H1 (cell line): ENCODE measurements at places on chromosomes 5 and 9.

DNA sequence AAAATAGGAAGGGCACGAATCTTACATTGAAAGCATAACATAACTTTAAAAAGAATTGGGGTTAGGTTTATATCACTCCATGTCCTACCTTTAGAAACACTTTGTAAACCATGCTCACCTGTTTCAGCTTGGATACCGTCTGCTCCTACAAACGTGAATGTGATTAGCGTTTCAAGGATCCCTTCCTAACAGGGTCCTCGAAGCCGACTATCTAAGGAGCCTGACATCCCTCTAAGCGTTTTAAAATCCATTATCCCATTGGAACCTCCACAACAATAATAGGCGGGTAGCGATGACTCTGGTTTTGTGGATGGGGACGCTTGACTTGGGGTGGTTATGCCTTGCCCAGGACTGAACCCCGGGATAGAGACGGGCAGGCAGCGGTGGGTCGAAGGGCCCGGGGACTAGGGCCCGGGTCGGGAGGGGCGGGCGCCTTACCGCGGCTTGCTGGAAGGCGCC, 937 bp downstream of the SVEP1 start:
- DNase-seq = no peak

DNA sequence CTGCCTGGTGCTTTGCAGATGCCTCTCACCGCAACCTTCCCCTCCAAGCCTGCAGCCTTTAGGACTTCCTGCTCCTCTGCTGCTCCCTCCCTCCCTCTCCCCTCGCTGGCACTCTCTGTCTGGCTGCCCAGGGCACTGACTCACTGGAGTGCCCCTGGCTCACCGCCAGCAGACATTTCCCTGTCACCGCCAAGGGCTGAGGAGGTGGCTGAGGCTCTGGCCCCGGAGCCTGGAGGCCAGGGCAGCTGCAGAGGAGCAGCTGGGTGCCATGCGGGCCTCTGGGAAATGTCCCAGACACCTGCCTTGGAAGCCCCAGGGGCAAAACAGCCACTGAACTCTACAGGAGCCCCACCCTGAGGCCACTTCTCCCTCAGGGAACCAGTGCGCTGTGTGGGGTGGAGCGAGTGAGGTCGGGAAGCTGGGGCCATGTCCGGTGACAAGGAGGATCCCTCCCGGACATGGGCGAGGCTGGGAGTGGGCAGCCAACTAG, 53.4 kb downstream of the TENT4A start:
- no peak for DNase-seq

- DNase-seq = no peak
These were observed 52.1 kb downstream of the IL31RA start for GRCh38 chr5:55903121-55903701.

GRCh38 chr9:98707166-98708102, 1.3 kb downstream of the GABBR2 start:
- DNase-seq = peak; percentile 86

DNA sequence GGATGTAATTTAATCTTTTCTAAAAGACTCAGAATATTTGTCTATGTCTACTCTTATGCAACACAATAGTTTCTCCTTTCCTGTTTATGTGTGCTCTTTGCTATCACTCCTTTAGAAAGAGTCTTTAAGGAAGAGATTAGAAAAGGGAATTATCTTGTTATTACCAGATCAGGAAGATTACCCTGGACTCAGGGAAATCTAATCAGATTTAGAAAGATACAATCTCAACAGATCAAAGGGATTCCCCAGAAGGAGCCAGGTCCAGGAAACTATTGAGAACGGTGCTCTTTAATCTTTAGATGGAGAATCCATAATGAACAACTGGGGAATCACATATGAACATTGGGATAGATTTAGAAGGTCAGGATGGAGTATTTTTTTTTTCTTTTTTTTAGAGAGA, 32.4 kb upstream of the ZFR start:
- DNase-seq = no peak

DNA sequence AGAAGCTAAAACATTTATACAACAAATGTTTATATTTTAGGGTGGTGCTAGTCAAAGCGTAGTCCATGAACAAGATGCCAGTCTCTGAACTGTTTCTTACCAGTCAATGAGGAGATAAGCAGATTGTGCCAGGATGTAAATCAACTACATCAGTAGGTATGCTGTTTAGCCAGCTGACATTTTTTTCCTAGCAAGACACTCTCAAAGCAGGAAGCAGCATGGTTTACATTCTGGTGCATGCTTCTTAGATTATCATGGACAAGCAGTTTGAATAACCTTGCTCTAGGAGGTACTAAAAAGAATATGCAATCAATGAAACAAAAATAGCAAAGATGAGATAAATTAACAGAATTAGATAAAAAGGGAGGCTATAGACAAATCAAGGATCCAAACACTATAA, 17.0 kb downstream of the TICAM2 start:
- DNase-seq = no peak

DNA sequence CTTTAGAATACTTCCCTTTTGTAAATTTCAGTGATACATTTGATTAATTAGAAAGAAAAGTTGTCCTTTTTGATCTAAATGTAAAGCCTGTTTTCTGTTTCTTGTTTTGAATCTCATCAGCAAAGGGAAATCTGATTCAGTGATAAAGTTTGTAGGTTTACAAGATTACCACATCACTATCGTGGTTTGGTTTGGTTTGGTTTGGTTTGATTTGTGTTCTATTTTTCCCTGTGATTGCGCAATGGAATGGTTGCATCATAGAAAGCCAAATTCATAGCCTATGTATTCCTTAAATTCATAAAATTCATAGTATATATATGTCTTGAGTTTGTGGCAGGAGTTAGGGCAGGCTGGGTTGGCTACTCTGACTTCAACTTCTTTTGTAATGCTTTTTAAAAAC, 15.2 kb downstream of the SRFBP1 start:
- no peak for DNase-seq

- DNase-seq = no peak
These were observed 64.4 kb upstream of the POU5F2 start for GRCh38 chr5:93805616-93806379.

DNA sequence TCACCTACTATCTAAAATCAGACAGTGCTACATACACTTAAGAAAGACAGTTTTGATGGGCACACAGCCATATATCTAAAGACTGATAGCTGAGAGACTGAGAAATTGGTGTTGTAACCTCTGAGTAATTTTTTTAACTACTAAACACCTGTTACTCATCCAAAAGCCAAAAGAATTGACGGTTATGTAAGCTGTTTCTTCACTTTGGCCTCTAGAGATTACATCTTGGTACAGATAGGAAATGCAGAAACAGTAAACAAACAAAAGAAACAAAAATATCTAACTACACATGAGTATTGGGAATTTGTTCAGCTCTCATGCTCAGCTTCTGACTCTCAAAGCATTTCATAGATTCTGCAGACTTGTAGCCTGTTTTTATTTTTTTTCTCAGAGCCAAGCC, 152.1 kb upstream of the GAS1 start:
- DNase-seq = no peak

DNA sequence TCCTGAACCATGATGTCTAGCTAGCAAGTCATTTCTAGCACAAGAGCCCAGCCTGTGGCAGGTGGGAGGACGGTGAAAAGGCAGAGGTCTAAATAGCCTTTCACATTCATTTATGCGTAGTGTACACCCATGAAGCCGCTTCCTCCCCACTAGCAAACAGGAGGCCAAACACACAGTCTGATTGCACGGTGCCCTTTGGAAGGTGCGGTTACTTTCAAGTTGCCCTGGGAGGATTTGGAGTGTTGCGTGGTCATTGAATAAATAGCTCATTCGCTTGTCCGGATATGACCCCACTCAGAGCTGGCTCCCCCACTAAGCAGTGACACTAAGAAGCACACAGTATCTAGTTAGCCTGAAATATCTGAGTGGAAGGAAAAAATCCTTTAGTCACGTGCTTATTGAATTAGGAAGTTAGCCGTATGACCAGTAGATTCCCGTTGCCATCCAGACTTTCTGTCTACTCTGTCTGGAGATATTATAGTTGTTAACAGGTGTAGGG, 664 bp upstream of the ARSB start:
- no peak for DNase-seq

DNA sequence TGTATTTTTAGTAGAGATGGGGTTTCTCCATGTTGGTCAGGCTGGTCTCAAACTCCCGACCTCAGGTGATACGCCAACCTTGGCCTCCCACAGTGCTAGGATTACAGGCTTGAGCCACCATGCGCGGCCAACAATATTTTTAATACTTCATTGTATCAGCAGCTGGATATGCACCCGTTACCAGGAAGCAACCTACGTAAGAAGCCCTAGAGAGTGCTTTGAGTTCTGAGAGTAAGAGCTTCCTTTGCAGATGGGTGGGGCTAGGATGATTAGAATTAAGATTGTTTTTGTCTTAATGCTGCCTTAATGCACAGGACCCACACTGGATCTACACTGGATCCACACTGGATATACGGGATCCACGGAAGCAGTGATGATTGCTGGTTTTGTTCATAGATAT, 123.9 kb upstream of the ABCA1 start:
- DNase-seq = no peak

GRCh38 chr5:61563401-61563800, 231.3 kb downstream of the ZSWIM6 start:
- DNase-seq = no peak

- no peak for DNase-seq
These were observed 69.0 kb upstream of the GGTA1 start for GRCh38 chr9:121568343-121569265.

DNA sequence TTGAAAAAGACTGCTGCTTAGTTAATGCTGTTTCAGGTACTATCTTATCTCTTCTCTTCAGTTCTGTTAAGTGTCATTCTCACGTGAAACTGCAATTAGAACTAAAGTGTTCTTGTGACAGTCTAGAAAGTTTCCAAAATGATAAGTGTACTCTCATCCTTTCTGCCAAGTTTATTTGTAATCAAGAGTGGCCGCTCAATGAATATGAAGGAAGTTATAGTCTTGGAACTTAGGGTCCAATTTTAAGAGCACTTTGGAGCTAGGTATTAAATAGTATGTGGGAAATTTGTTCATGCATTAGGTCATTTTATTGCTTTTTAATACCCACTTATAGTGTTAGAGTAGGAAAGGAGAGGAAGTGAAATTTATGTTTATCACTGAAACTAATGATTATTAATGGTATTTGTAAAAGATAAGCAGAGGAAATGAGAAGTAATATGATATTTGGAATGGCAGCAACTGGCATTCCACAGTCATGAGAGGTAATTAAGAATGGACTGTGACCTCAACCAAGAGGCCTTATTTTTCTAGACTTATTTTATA, 20.4 kb downstream of the XRCC4 start:
- no peak for DNase-seq

- DNase-seq = no peak
These were observed 75.7 kb downstream of the FBN2 start for GRCh38 chr5:128462330-128462729.

- no peak for DNase-seq
These were observed 12.1 kb downstream of the PIK3R1 start for GRCh38 chr5:68227532-68228160.

GRCh38 chr9:113481176-113481787, 17.8 kb downstream of the RGS3 start:
- no peak for DNase-seq

GRCh38 chr5:11892832-11893231, 11.4 kb downstream of the CTNND2 start:
- DNase-seq = no peak

GRCh38 chr9:27506981-27507380, 17.1 kb upstream of the IFNK start:
- DNase-seq = no peak

GRCh38 chr5:96718635-96719077, 56.5 kb downstream of the CAST start:
- DNase-seq = no peak

DNA sequence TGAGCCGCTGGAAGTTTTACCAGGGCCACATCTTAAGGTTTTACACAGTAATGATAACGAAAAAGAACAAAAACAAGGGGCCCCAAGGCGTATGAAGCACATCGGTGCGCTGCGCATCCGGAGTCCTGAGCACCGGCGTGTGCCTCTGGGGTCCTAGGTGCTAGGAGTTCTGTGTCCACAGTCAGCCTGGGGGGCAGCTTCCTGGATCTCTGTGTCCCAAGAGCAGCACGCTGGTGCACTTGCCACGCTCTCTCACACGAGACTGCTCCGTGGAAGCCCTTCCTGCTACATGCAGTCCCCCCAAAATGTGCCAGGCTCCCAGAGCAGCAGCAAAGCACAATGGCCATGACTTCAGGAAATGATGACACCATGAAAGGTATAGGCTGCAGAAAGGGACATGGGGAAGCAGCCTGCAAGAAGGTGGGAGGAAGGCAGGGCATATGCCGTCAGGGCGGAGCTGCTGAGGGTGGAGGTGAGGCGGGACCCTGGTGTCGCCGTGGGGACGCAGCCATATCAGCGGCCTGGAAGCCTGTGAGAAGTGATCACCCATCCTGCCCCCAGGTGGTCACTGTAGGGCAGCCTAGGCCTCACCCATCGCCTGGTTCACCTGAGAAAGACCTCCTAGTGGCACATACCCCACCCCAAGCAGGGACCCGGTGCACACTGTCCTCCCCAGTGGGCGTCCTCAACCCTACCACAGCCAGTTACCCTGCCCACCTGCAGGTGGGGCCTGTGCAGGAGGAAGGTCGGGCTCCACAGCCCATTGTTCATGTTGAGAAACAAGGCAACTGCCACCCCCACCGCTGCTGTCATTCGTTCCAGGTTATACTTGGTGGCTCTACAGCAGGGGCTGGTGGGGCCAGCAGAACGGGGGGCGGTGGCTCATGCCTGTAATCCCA, 23.6 kb upstream of the SLC6A3 start:
- no peak for DNase-seq

GRCh38 chr5:118558871-118559270, 429.5 kb downstream of the DTWD2 start:
- DNase-seq = no peak

DNA sequence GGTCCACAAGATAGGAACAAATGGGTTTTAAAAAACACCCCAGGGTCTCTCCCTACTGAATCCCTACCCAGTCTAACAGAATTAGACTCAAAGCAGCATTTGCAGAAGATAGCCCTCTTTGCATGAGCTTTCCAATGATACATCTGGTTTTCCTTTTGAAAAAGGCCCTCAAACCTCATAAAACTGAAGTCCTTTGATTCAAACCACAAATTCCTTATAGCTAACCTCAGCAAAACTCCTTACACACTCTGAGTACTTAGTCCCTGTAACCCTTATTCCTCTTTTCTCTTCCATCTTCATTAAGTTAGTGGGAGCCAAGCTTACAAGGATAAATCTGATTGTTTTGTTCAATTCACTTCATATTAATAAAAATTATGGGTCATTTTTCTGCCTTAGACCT, 90.5 kb upstream of the TNC start:
- no peak for DNase-seq

DNA sequence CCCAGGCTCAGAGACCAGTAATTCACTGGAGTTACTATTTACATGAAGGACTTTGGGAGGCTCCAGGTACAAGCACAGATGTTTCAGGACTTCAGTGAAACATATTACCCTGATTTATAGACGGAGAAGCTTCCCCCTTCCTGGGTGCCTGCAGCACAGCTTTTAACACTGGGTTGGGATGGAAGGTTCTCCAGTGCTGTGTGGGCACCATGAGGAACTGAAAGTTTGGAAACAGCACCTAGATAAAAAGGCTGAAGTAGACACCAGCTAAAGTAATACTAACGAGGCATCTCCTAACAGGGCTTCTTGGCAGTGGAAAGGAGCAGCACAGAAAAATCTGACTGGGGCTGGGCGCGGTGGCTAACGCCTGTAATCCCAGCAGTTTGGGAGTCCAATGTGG, 70.7 kb downstream of the GCNT1 start:
- DNase-seq = no peak

GRCh38 chr9:137299203-137299565, 2.9 kb downstream of the NRARP start:
- no peak for DNase-seq
